ENCODE measurements at places on chromosomes 1 and 21.

DNA sequence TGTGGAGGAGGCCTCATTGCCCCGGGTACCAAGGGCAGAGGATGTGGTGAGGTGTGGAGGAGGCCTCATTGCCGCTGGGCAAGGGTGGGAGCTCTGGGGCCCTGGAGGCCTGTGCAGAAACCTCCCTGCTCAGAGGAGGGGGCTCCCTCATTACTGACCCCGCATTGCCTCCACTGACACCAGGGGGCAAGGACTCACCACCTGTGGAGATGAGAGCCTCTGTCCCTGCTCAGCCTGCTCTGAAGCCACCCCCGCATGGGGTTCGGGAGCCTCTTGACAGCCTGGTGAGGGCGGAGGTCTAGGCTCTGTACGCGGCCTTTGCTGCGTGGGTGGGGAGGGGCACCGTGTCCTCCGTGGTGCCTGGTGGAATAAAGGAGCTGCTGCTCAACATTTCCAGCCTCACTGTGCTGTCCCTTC lies 95.0 kb upstream of the COL6A1 start:
- DNase-seq: no peak

GRCh38 chr1:71650119-71650518 lies 569.3 kb upstream of the ZRANB2 start:
- no peak for DNase-seq

GRCh38 chr1:157139052-157139715 lies 989 bp upstream of the ETV3 start:
- no peak for DNase-seq

- no peak for DNase-seq
Observed at GRCh38 chr1:16905110-16905867, 9.5 kb downstream of the RNU1-2 start.

DNA sequence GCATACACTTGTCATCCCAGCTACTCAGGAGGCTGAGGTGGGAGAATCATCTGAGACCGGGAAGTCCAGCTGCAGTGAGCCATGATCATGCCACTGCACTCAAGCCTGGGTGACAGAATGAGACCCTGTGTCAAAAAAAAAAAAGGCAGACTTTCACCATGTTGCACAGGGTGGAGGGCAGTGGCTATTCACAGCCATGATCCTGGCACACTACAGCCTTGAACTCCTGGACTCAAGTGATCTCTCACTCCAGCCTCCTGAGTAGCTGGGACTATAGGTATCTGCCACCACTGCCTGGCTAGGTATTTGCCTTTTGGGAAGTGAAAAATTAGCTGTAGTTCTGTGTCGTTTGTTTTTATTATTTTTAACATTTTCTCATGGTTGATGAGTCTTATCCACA lies 19.1 kb downstream of the SPATA45 start:
- no peak for DNase-seq

GRCh38 chr1:91234181-91234580 lies 170.5 kb downstream of the HFM1 start:
- DNase-seq: no peak

GRCh38 chr1:3433596-3434320 lies 20.7 kb upstream of the ARHGEF16 start:
- no peak for DNase-seq

GRCh38 chr1:114339379-114339778 lies 171.6 kb downstream of the TRIM33 start:
- no peak for DNase-seq

GRCh38 chr1:107003972-107004371 lies 52.5 kb upstream of the PRMT6 start:
- no peak for DNase-seq

DNA sequence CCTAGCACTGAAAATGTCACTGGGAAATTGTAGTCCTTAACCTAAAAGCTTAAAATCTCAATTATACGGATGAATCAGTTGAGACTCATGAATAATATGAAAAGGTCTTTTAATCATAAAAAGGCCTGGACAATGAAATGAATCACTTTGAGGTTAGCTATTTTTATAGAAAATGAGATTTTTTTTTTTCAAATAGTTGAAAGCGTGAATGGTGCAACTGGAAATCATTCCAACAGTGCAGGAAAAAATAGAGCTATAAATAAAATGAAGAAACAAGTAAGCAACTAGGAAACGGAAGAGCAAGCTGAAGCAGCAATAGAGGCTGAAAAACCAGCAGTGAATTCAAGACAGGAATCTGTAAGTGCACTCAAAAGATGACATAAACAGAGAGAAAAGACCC lies 142.9 kb downstream of the BACH1 start:
- no peak for DNase-seq

DNA sequence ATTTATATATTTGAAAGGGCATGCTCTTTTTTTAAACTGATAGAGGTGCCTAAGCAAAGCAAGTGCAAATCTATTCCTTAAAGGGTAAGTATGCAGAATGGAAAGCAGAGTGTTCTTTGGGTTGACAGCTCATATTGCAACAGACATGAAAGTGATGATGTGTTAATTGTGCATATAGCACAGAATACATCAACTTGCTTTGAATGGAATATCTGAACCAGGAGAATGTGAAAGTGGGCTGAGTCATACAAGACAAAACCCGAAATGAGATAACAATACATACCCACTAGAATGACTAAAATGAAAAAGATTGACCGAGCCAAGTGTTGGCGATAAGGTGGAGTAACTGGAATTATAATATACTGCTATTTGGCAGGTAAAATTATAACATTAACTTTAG lies 4.3 kb downstream of the CR1 start:
- no peak for DNase-seq

- DNase-seq: peak; percentile 62
Observed at GRCh38 chr1:17908945-17909344, 153.8 kb downstream of the ACTL8 start.

- DNase-seq: no peak
Observed at GRCh38 chr1:204495078-204495753, 611 bp upstream of the PIK3C2B start.

GRCh38 chr1:11558871-11559590 lies 80.1 kb downstream of the DISP3 start:
- DNase-seq: no peak

- DNase-seq: no peak
Observed at GRCh38 chr1:202807451-202807925, 733 bp downstream of the KDM5B start.

DNA sequence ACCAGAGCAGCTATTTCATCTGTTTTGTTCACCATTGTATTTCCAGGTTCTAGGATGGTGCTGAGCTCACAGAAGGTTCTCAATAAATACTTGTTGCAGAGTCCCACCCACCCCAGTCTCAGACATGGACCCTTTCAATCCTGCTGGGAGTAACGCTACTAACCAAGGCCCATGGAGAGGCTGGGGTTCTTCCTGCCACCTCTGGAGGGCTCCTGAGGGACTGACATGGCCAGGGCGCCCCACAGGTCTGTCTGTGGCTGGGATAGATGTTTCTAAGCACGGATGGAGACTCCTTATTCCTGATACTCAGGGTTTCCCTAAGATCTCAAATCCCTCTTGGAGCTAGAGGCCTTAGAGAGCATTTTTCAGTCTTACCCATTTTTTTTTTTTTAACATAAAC lies 87.4 kb downstream of the EPHB2 start:
- DNase-seq: no peak

DNA sequence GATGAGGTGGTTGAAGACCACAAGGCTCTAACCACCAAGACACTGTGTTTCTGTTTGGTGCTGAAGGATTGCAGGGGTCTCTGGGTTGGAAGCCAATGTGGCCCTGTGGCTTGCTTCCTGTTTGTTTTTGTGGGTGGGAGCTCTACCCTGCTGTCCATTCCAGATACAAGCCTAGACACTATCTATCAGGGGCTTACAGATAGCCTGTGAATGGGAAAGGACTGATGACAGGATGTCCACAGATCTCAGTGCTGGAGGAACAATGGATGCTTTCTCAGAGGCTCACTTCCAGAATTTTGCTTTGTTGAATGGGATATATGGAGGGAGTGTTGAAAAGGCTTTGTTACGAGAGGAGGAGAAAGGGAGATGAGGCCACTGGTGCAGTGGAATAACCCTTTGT lies 69.7 kb downstream of the NOS1AP start:
- no peak for DNase-seq

GRCh38 chr1:206905295-206906164 lies 8.3 kb downstream of the IL24 start:
- DNase-seq: no peak

- no peak for DNase-seq
Observed at GRCh38 chr1:204206121-204206520, 7.7 kb downstream of the GOLT1A start.

DNA sequence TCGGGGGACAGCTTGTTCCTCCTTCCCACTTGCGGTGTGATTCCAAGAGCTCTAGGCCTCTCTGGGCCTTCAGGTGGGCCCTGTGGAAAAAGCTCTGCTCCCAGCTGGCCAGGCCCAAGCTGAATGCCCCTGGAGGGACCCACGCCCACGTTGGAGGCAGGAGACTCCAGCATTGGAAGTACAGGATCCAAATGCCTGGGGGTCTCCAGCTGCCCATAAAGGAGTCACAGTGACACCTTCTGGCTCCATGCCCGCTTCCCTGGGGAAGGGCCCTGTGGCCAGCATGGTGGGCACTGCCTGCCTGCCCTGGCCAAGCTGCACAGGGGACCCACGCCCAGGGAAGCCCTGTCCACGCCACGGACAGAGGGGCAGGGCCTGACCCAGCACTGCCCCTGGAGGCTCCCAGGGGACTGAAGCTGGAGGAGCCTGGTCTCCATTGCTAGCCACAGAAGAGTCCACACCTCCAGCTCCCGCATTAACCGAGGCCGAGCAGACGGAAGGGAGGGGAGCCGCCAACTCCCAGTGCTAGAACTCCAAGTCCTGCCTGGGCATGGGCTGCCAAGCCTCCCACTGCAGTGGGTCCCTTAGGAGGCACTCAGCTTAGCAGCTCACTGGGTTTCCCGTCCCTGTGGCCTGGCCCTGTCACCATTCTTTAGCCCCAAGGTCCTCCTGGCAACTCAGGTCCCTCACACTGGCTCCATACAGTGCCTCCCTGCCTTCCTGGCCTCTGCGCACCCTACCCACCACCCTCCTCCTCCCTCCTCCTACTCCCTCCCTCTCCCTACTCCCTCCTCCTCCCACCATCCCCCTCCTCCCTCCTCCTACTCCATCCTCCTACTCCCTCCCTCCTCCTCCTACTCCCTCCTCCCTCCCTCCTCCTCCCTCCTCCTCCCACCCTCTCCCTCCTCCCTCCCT lies 41.9 kb downstream of the WNT9A start:
- no peak for DNase-seq

DNA sequence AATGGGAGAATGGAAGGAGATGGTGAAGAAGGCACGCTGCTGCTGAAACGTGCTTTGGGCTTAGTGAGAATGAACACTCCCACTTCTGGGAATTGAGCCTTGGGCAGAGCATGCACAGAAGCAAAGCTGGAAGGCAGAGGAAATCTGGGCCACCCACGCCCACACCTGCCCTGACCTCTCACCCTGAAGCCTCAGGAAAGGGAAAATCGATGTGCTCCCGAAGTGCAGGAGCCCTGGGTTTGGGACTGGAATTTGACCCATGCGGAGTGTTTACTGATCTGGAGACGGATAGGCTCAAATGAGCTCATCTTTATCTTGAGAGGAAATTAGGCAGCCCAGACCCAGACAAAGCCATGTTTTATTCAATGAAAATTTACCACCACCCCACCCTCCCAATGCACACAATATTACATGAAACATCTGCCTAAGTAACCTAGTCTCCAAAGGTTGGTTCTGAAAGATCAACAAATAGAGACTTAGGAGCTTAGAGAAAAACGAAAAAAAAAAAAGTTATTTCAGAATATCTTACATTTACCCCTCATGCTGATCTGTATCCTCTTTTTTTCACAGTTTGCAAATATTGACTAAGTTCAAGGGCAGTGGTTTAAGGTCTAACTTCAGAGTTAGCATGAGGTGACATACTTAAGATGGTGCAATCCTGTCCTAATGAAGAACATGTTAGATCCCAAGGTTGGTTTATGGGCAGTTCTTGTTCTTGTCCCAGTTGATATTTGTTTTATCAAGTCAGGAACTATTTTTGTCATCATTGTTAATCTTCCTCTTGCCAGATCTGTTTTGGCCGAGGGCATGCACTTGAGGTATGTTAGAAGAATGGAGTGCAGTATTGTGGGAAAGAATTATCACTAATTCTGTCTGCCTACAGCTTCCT lies 63.0 kb downstream of the PROX1 start:
- no peak for DNase-seq

- DNase-seq: no peak
Observed at GRCh38 chr1:51247022-51247421, 10.9 kb downstream of the RNF11 start.

DNA sequence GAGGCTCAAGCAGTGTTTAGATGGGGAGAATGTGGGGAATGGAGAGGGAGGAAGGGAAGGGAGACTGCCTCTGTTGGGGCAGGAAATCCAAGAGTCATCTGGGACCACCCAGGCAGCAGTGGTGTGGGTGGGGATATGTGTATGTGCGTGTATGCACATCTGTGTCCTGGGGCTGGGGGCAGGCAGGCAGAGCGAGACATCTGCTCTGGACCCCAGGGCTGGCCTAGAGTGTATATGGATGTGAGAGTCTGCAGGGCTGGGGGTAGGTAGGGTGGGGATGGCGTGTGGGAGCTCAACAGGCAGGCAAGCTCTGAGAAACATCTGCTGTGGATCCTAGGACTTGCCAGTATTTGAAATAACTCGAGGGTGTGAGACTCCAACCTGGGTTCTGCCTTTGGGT lies 3.5 kb downstream of the PTCH2 start:
- no peak for DNase-seq

GRCh38 chr1:5239911-5240310 lies 585.5 kb downstream of the AJAP1 start:
- DNase-seq: no peak

DNA sequence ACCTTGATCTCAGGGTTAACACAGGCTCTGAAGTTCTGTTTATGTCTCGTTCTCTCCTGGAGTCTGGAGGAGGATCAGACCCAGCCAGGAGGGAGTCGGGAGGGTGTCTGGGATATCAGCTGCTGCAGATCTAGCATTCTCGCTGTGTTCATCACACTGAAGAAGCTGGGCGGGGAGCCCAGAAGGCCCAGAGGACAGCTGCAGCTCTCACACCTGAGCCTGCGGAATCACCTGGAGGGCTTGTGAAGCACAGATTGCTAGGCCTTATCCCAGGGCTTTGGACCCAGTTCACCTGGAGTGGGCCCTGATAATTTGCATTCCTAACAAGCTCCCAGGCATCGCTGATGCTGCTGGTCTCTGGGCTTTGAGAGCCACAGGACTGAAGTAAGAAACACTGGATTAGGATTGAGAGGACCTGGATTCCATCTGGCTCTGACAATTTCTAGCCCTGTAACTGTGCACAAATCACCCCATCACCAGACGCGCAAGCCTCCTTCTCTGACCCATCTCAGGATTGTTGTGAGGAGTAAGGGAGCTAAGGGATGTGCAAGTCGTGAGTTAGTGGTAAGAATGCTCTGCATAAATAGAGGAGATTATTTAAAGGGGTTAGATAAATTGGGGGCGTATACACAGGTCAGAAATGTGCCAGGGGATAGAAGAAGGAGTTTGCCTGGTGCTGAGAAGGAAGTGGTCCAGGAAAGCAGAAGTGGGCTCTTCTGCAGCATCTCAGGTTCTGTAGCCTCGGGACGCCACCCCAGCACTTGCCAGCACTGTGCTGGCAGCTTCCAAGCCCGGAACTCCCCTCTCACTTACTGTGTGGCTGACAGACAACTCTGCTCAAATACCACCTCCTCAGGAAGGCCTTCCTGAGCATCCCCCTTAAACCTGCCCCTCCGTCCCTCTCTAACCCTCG lies 19.1 kb downstream of the ABCA4 start:
- peak; percentile 72 for DNase-seq

Measured in mesenteric fat pad (tissue), 1 donor.